ENCODE measurements at places on chromosomes 12 and 14. TPM values are rescaled to one million over a fixed set of nuclear protein-coding genes. Genes with fewer than 3 reads are reported as not detected.

Gene FOS
- total RNA-seq: 16.0 TPM

Gene TAS2R14
- 1.1 TPM for total RNA-seq

Gene RTL1
- not detected for total RNA-seq

DNA sequence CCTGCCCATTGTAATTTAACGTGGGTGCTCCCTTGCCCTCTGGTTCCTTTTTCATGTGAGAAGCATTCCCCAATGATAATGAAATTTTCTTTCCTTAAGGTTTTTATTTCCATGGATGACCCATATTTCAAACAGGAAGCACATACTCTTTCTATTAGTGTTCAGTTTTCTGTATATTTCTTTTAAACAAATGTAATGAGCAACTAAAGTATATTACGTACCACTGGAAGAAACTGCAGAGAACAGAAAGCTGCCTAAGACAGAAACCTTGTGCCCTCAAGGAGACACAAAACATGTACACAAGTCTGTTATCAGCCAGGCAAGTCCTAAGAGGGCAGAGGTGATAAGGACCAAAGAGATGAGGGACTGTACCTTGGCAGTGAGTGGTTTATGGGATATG is 414.9 kb downstream of the ETNK1 start:
- DNase-seq: no peak

DNA sequence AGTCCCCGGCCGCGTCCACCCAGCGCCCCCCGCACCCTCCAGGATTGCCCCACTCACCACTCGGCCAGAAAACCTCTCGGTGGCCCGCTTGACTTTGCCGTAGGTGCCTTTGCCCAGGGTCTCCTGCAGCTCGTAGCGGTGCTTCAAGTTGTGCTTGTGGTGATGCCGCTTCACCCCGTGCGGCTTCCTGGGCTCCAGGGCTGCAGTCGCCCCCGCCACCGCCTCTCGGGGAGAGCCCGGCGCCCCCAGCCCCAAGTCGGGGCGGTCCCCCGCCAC is 459 bp downstream of the NUAK1 start:
- peak; percentile 22 for DNase-seq

Measured in activated CD4-positive, alpha-beta T cell treated with anti-CD3 and anti-CD28 coated beads for 36 hours (primary cell).